NCI-H510A treated with DMSO at 0.1 percent for 48 hours (cell line): ENCODE measurements at places on chromosomes 12 and 14.

- no peak for DNase-seq
Measured at GRCh38 chr14:59306775-59307174, 118.3 kb downstream of the DAAM1 start.

DNA sequence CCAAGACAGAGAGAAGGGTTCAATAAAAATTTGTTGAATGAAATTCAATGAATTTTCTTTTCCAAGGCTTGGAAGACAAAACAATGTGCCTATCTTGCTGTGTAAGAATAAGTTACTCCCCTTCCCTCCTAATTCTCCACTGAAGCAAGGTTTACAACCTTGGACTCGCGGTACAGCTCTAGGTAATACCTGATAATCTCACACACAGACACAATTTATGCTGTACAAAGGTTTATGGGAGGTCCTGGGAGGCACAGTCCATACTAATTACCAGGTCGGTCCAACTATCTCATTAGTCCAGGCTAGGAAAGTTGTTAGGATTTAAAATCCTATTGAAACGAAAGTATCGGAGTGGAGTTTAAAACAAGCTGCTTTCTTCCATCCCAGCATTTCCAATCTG is 42.6 kb downstream of the NELL2 start:
- no peak for DNase-seq

GRCh38 chr14:31440280-31440679 is 17.0 kb downstream of the DTD2 start:
- DNase-seq = no peak

GRCh38 chr14:75496755-75497154 is 25.5 kb upstream of the BATF start:
- no peak for DNase-seq

DNA sequence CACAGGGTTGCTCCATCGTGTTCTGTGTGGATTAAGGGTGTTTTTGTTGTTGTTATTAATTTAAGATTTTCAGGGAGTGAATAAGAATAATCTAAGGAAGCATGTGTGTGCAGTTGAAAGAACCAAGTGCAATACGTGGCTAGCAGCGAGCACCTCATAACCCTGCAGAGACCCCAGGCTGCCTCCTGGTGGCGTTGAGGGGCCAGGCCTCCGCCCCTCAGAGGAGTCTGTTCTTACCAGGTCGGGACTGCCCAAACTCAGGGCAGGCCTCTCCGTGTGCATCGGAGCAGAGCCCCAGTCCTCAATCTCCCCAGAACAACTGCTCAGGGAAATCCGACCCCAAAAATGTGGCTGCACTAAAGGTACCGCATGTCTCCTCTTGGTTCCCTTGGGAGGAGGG is 36.8 kb downstream of the IL31 start:
- peak; percentile 51 for DNase-seq

DNA sequence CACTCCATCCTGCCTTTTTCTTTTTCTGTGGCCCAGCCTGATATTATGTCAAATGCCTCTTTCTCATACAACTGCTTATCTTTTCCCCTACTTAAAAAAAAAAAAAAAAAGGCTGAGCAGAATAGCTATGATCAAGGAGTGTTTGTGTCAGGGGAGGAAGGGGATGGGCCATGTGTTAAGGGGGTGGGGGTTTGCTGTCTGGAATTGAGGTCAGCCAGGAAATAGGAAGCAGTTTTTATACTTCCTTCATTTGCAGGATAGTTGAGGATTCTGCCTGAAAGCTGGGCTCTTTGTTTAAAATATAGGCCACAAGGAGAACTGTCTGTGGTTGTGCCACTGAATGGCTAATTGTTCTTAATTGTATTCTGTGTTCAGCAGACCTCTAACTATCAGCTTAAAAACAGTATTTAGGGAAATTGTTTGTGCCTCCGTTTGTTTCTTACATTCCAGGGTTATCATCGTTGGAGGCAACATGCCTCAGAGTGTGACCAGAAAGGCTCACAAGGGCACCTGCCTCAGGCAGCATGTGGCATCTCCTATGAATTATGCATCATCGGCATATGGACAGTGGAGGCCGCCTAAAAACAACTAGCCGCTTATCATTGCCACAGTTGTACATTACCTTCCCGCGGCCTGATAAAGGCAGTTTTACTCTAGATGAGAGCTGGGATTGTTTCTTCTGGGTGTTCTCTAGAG is 96.0 kb downstream of the SRGAP1 start:
- DNase-seq = no peak

- DNase-seq = no peak
Measured at GRCh38 chr12:93876360-93876759, 199.2 kb downstream of the CRADD start.

- DNase-seq = peak; percentile 56
Measured at GRCh38 chr14:67674139-67674479, 323 bp downstream of the VTI1B start.

DNA sequence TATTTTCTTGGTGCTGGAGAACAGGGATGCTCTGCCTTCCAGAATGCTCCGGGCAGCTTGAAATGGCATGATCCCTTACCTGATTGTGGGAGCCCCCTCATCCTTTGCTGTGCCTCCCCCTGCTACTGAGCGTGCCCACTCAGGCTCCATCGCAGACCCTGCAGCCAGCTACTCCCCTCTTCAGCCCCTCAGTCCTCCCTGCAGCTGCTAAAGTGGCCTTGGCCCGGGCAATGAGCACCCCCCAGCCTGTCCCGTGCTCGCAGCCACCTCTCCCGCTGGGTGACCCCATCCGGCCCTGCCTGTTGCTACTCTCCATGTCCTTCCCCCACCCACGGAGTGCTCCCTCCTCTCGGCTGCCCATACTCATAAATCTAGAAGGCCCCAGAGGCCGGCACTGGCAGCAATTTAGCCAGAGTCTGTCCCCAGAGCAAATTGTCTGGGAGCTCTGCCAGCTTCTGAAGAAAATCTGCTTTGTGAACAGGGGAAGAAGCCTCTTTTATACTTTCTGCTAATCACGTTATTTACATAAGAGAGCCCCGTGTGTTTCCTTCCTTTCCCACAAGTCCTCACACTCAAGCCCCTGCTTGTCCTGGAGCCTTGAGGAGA is 143.7 kb upstream of the FRMD6 start:
- no peak for DNase-seq

DNA sequence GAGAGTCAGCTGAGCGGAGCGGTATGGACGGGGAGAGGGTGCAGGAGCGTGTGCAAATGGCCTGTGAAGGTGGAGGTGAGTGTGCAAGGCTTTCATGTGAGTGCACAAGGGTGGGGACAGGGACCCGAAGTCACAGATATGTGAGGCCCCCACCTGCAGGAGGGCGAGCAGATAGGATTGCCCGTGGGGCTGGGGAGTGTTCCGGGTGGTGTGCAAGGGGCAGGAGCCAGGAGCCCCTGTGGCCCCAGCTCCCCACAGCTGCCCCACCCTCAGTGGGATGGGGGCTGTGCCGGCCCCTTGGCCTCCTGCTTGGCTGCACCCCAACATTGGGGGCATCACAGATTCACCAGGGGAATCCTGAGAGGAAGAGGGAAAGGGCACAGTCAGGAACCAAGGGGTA is 5.5 kb upstream of the ZNF384 start:
- DNase-seq = no peak

GRCh38 chr14:72613975-72614319 is 280.0 kb downstream of the DPF3 start:
- no peak for DNase-seq

DNA sequence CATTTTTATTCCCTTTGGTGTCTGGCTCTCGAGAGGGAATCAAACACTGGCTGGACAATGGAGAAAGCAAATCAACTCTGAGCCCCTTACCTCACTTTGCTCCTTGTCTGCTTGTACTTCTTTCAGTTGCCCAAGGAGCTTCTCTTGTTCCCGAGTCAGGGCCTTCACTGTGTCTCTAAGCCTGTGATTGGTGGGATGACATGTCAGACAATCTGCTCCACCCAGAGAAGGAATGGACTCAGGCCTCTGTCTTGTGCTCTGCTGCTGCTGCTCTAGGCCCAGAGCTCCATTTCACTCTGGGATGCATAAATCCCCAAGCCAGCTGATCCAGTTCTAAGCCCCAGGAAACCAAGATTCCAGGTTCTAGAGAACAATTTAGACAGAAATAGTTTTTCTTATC is 7.6 kb downstream of the CALCOCO1 start:
- no peak for DNase-seq

DNA sequence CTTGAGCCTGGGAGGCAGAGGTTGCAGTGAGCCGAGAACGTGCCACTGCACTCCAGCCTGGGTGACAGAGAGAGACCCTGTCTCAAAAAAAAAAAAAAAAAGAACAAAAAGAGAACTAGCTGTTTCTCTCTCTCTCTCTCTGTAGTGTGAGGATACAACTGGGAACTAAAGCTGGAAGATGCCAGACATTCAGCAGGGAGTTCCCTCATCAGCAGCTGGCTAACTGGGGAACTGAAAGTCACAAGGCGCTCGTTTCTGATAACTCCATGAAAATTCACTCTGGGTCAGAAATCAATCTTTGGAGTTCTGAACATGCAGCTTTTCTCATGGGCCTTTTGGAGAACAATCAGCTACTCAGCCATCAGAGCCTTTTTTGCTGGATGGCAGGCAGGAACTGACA is 43.5 kb upstream of the MAP1LC3B2 start:
- DNase-seq = no peak

- no peak for DNase-seq
Measured at GRCh38 chr12:83573671-83574070, 887.0 kb downstream of the TMTC2 start.

DNA sequence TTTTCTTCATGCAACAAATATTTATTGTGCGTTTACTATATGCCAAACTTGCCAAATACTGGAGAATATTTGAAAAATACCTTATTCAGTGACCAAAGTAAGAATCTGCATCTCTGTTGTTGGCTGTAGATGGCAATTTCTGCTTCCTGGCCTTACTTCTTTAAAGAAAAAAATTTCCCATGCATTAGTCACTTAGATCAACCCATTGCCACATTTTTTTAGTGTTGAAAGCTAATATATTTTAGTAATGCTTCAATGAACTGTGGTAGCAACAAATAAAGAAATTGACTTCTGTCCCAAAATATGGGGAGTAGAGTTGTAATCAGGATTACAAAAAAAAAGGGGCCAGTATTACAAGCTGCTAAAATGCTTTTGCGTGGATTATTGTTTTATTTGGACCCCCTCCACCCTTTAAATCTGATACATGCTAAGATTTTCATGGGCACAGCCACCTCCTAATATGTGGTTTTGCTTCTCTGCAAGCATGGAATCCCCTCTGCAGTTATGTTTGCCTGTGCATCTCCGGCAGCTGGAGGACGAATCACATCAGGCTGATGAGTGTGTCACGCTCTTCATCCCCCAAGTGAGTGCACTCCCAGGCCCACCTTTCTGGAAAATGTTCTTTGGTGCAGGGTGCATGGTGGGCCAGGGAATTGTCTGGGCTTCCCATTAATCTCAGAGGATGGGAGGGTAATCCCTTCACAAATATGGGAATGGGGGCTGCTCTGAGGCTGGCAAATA is 38.1 kb upstream of the PTCSC3 start:
- DNase-seq = peak; percentile 29
